Stimulated activated CD4-positive, alpha-beta T cell treated with anti-CD3 and anti-CD28 coated beads, Interleukin-2, amount 100 ng/mL, for 24 hours (primary cell): ENCODE measurements at places on chromosomes 11 and 22.
A peak's percentile ranks its signal among the peaks of the same experiment; 100 is the strongest.

DNA sequence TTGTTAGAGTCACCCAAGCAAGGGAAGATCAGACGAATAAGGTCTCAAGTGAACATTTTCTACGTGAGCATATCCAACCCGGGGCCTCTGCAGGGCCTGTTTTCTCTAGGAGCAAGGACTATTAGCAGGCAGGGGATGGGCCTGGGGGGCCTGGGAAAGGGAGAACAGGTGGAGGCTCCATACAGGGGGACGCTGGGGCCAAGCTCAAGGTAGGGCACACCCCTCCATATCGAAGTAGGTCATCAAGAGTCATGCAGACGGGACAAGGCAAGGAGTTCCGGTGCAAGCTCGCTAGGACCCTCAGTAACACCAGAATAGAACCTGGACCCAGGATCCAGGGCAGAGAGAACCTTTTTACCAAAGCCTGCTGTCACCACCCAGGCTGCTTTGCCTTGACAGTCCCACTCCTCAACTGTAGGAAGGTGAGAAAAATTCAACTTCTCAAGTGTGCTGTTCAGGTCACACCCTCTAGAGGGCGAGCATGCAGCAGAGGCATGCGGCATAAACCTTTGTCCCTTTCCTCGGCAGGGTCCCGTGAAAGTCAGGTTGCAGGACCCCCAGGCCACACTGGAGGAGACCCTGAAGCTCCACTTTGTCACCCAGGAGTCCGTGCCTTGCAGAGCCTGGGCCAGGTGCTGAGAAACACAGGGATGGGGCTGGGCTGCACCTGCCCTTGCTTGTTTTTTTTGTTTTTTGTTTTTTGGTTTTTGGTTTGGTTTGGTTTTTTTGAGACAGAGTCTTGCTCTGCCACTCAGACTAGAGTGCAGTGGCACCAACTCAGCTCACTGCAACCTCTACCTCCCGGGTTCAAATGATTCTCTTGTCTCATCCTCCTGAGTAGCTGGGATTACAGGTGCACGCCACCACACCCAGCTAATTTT lies 8.6 kb upstream of the APOBEC3B start:
- DNase-seq, result peak; percentile 51

- no peak for DNase-seq
Observed at GRCh38 chr11:1343391-1344055, 34.1 kb upstream of the TOLLIP start.

GRCh38 chr11:2521733-2522630 lies 77.2 kb downstream of the KCNQ1 start:
- DNase-seq, result peak; percentile 9

DNA sequence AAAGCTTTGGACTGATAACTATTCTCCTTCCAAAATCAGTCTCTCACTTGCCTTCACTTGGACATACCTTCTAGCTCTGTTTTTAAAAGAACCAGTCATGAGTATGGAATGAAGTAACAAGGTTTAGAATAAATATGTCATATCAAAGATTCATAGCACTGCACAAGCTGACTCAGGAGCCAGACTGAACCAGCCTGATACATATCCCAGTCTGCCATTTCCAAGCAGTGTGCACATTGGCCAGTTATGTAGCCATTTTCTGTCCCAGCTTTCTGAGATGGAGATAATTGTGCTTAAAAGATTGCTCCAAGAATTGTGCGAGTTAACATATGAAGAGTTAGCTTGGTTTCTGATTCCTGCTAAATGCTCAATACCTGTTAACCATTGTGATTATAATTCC lies 311.3 kb downstream of the C11orf87 start:
- DNase-seq, result no peak

DNA sequence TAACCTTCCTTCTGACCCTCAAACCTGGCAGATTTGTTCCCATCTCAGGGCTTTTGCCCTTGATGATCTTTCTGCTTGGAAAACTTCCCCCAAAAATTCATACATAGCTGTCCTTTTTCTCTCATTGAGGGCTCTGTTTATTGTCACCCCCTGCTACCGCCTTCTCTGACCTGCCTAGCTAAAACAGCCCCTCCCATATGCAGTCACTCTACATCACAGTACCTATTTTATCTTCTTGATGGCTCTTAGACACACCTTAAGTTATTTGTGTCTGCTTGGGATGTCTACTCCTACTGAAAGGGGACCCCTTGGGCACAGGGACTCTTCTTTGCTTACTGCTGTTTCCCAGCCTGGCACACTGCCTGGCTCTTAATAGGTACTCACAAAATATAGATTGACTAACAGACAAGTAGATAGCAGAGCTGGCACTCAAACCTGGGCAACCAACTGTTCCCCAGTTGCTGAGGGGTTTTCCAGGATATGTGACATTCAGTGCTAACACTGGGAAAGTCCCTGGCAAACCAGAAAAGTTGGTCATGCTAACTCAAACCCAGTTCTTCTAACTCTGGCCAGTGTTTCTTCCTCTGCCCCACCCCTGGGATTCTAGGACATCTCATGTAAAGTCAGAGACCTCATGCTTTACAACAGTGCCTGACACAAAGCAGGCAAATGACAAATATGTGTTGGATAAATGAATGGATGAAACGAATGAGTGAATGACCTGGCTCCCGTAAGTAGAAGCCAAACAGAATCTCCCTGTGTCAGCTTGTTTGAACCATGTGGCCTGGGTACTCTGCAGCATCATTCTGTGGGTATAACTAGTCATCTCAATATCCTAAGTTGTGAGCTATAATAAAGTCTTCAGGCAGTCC lies 19.8 kb upstream of the FJX1 start:
- DNase-seq, result no peak

GRCh38 chr22:32469799-32470212 lies 4.8 kb upstream of the FBXO7 start:
- DNase-seq, result no peak

DNA sequence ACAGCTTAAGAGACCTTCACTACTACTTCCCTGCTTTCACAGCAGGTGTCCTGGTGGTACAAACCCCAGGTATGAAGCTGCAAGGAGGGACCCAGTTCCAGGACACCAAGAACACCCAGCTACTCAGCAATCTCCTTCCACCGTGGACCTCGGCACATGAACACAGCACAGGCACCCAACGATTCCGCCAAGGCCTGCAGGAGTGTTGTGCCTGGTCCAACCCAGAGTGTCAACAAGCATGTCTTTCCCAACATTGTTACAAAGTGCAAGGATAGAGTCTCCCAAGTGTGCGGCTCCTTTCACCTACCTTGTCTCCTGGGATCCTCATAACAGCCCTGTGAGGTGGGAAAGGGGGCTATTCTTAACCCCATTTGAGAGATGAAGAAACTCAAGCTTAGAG lies 11.8 kb downstream of the PATZ1 start:
- DNase-seq, result no peak

DNA sequence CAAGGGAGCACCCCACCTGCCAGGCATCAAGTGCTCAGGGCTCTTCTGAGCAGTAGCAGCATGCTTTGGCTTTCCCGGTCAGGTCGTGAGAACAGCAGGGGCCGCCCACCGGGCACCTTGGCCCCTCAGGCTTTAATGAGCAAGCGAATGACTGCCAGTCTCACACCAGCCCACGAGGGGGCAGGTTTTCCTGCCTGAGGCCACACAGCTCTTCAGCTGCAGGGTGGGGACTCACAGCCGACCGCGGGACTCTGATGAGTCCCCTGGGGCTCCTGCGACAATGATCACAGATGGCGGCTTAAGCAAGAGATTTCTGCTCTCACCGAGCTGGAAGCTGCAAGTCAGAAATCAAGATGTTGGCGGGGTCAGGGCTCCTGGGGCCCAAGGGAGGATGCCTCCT lies 14.3 kb upstream of the FGF19 start:
- no peak for DNase-seq

- DNase-seq, result no peak
Observed at GRCh38 chr11:75561426-75562047, 516 bp upstream of the SERPINH1 start.

- no peak for DNase-seq
Observed at GRCh38 chr11:77130763-77131513, 2.9 kb downstream of the MYO7A start.

GRCh38 chr11:2138068-2138430 lies 1.1 kb downstream of the IGF2 start:
- DNase-seq, result no peak

DNA sequence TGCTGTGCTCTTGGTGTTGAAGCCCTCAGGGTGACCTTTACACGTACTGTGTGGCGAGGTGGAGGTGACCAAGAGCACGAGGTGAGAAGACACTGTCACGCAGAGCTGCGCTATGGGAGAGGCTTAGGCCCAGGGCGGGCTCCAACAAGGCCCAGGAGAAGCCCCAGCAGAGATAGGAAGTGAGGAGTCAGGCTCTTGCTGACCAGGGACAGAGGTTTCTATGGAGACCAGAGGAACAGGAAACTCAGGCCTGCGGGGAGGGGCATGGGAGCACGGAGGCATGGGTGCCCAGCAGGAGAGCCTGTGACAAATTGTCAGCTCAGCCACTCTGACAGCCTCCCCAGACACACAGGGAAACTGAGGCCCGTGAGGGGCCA lies 15.8 kb downstream of the DGKZ start:
- no peak for DNase-seq

- peak; percentile 17 for DNase-seq
Observed at GRCh38 chr11:62925745-62926679, 4.8 kb upstream of the CHRM1 start.

DNA sequence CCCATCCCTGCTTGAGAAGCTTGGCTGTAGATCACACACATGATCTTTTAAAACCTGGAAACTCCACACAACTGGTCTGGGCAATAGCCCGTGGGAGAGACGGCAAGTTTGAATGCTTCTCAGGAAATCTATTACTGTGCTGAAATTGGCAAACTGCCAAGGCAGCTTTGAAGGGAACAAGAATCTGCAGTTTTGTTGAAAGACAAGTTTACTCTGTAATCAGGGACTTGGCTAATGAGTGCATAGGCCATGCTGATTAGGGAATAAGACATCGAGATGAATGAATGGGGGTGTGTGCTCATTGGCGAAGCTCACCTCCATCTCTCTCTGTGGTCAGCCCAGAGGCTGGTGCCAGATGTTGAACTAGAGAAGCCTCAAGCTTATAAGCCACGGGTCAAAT lies 218.8 kb downstream of the HIPK3 start:
- no peak for DNase-seq

DNA sequence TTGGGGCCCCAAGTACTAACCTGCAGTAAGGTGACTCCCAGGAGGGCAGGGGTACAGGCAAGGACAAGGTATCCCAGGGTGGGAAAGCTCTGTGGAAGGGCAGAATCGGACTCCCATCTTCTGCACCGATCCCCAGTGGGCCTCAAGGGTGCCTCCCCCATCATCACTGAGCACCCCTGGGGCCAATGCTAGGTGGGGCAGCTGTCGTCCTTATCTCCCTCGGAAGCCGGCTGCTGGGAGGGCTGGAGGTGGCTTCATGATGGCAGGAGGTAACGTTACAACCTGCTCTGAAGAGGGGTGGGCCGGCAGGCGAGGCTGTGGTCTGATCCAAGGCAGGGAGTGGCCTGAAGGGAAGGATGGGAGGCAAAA lies 87.6 kb upstream of the LINC01488 start:
- no peak for DNase-seq

DNA sequence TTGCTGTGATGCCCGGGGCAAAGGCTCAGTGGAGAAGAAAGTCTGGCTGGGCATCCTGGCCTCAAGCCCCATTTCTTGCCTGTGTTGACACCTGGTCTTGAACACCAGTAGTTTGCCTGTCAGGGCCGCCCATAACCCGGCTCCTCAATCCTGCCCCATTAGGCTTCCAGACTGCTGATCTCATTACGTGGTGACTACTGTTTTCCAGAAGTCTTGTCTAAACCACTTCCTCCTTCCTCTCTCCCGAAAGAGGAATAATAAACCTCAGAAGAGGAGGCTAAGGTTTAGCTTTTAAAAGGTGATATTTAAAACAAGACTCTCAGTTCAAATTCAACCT lies 97.7 kb downstream of the CD44 start:
- DNase-seq, result no peak

DNA sequence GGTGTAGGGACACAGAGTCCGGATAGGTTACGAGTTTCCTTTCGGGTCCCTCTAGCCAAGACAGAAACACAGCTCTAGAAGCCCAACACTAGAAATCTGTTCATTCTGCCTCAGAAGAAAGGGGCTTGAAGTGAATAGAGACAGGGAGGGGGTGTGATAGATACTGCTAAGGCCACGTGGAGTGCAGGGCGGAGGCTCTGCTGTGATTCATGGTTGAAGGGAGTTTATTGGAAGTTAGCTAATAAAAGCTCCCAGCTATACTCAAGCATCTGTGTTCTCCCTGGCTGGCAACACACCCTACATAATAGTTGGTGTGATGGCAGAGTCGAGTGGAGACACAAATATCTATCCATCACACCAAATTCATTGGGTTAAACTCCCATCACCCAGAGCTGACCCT lies 337.4 kb downstream of the CADM1 start:
- DNase-seq, result no peak

DNA sequence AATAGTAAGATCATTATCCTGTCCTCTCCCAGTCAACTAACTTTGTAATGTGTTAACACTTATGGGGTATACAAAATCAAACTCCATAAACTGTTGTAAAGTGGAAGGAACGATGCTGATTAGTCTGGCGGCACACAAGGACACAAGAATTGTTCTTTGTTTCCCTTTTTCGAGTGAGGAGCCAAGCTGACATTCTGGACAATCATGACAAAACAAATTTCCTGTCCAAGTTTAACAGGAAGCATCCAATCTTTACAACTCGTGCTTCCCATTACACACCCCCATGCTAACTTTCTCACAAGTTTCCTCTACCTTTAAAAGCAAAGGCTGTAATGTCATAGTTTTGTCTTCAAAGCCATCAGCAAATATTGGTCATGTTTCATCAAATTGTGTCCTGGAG lies 20.4 kb upstream of the LDLRAD3 start:
- DNase-seq, result no peak

- DNase-seq, result no peak
Observed at GRCh38 chr11:34959770-34960169, 43.4 kb downstream of the PDHX start.

GRCh38 chr11:16469968-16470367 lies 113.6 kb upstream of the SOX6 start:
- no peak for DNase-seq

DNA sequence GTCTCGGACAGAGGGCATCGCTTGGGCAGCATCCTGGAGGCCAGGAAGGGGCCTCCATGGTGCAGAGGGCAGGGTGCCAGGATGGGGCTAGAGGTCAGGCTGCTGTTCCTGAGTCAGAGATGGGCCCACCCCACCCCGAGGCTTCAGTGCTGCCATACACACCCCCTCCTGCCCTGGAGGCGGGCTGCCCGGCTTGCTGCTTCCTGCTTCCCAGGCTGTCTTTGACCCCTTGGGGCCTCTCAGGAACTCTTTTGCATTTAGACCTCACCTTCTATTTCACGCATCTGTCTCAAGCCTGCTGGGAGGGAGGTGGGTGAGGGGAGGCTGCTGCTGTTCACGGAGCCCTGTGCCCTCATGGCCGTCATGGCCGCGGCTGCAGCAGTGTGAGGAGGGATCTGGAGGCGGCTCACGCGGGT lies 6.6 kb upstream of the GRAMD4 start:
- peak; percentile 24 for DNase-seq

- no peak for DNase-seq
Observed at GRCh38 chr11:8340296-8340695, 76.6 kb upstream of the LMO1 start.
